ENCODE measurements at places on chromosomes 3 and 15. TPM values are rescaled to one million over a fixed set of nuclear protein-coding genes. Genes with fewer than 3 reads are reported as not detected.

GRCh38 chr3:127291611-127292010 is 3.8 kb upstream of the PRR20G start:
- DNase-seq, result no peak

- DNase-seq, result no peak
Observed at GRCh38 chr15:89756897-89757296, 5.8 kb upstream of the MESP1 start.

- DNase-seq, result no peak
Observed at GRCh38 chr15:81908111-81908510, 137.7 kb downstream of the MEX3B start.

- no peak for DNase-seq
Observed at GRCh38 chr3:120420928-120421551, 29.8 kb downstream of the FSTL1 start.

The GALNT15 gene
- polyA plus RNA-seq, result not detected

DNA sequence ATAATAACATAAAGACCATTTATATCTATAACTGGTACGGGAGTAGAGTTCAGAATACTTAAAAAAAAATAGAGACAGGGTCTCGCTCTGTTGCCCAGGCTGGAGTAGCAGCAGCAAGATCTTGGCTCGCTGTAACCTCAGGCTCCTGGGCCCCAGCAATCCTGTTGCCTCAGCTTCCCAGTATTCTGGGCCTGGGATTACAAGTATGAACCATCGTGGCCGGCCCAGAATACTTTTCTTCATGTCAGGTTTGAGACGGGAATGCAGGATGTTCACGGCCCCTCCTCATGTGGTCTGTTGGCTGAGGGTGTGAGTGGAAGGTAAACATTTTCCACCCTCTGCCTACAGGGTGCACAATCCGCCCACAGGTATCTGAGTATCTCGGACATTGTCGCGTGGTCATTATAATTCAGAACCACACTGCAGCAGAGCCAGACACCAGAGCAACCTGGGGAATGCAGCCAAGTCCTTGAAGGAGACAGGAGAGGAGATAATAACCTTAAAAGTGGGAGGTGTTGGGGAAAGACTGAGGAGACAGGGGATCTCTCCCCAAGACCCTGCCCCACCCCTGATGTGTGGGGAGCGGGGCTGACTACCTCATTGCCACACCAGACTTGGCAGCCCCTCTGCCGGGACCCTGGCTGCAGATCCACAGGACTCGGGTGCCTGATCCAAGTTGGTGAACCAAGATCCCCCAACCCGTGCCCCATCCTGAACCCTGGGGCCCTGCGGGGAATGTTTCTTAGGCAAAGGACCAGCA is 106.8 kb downstream of the ADCY5 start:
- DNase-seq, result no peak

The HRH1 gene
- polyA plus RNA-seq, result not detected
